HAP-1 (cell line): ENCODE measurements at places on chromosomes 5 and 9.

GRCh38 chr5:38468202-38468673 is 88.2 kb downstream of the LIFR start:
- no peak for DNase-seq

DNA sequence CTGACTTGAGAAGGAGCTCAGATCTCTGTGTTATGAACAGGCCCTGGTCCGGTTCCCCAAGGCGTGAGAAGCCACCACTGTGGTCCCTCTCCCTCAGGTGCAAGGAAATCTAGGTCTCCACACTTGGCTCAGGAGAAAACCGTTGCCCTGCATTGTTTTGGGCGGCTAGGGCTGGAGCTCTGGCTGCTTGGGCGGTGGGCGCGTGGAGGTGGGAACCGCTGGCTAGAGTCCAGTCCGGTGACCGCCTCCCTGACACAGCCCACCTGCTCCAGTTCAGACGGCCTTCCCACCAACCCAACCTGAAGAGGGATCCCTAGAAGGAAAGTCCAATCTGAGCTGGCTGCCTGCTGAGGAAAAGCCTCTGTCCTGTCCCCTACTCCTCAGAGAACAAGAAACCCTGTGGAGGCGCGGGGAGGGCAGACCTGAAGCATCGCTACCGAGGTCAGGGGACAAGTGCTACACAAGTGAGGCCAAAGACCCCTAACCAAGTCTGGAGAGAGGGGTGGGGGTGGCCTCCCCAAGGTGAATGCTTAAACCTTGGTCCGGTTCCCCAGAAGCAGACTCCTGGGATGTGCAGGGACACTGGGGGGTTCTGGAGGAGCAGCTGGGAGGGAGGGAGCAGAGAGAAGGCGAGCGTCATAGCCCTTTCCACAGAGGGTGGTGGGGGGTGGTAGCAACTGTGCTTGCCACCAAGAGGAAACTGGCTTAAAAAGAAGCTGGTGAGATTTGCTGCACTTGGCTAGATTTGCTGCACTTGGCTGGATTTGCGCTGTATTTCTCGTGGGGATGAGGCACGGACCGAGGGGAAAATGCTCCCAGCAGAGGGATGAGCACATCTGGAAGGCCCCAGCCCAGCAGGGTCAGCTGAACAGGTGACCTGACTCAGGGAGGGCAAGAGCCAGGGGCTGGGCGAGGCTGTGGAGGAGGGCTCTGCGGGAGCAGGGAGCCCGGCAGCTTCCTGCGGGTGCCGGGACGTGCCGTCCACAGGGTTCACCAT is 65.2 kb downstream of the RAPGEF1 start:
- no peak for DNase-seq

- DNase-seq, result no peak
Observed at GRCh38 chr9:124429530-124429867, 14.3 kb upstream of the PSMB7 start.

DNA sequence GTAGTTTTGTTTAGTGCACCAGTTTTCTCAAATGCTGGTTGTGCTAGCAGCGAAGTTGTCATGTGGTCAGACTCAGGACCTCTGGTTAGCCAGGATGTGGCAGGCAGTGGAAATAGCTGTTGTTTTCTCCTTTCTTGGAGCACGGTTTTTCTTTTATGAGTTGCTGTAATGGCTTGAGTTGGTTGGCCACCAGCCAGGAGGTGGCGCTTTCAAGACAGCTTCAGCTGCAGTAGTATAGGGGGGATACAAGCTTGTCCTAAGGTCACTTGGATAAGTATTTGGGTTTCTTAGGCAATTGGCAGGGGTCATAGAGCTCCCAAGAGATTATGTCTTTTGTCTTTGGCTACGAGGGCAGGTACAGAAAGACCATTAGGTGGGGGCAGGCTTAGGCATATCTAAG is 274.2 kb upstream of the TARS1 start:
- no peak for DNase-seq

DNA sequence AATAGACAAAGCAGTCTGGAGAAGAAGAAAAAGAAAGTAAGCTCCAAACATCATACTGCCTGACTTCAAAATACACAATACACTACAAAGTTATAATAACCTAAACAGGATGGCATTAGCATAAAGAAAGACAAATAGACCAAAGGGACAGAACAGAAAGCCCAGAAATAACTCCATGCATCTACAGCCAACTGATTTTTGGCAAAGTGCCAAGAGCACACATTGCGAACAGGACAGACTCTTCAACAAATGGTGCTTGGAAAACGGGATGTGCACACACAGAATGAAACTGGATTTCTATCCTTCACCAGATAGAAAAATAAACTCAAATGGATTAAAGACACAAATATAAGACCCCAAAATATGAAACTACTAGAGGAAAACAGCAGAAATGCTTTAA is 66.6 kb upstream of the SPATA31E1 start:
- DNase-seq, result no peak

DNA sequence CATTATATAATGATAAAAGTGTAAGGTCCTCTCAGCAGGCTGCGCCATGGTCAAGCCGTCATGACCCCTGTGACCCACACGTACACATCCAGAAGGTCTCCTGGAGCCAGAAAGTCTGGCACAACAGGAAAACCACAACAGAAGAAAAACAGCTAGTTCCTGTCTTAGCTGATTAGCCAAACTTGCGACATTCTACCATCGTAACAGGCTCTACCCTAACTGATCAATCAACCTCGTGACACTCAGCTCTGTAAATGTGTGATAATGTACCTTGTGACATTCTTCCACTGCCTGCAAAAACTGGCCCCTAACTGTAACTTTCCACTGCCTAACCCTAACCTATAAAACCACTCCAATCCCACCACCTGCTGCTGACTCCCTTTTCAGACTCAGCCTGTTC is 316.4 kb upstream of the TUSC1 start:
- no peak for DNase-seq

DNA sequence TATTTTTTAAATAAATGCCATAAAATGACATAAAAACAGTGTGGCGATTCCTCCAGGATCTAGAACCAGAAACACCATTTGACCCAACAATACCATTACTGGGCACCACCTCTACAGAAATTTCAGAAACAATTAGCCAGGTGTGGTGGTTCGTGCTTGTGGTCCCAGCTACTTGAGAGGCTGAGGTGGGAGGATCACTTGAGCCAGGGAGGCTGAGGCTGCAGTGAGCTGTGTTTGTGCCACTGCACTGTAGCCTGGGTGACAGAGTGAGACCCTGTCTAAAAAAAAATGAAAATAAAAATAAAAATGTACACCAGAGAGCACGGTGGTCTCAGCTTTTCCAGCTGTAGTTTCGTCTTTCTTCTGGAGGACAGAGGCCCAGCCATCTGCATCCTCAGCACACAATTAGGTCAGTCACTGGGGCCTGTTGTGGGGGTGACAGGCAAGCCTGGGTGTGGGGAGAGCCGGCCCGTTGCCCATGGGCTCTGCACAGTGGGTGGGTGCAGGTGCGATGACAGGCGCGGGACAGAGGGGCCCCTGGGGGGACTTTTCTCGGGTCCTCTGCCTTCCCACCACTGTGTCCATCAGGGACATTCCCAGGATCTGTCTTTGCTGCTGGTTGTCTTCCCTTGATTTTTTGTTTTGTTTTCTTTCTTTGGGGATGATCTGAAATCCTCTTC is 9.8 kb downstream of the COL5A1 start:
- DNase-seq, result no peak

DNA sequence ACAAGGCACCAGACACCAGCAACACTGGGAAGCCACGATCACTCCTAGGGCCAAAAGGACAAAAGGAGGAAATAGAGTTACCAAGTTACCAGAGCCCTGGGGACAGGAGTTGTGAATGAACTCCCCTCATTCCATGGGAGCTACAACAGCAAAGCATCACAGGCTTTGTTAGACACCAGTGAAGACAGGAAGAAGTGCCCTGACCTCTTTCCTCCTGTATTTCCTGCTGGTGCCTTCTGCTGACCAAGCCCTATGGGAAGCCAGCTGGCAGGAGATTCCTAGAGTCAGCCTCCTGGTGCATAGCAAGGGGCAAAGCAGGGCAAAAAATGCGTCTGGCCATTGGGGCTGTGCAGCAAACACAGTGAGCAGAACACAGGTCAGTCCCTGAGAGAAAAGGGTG is 374.7 kb downstream of the ZSWIM6 start:
- no peak for DNase-seq

- no peak for DNase-seq
Observed at GRCh38 chr9:106025453-106025852, 331.1 kb downstream of the TMEM38B start.

DNA sequence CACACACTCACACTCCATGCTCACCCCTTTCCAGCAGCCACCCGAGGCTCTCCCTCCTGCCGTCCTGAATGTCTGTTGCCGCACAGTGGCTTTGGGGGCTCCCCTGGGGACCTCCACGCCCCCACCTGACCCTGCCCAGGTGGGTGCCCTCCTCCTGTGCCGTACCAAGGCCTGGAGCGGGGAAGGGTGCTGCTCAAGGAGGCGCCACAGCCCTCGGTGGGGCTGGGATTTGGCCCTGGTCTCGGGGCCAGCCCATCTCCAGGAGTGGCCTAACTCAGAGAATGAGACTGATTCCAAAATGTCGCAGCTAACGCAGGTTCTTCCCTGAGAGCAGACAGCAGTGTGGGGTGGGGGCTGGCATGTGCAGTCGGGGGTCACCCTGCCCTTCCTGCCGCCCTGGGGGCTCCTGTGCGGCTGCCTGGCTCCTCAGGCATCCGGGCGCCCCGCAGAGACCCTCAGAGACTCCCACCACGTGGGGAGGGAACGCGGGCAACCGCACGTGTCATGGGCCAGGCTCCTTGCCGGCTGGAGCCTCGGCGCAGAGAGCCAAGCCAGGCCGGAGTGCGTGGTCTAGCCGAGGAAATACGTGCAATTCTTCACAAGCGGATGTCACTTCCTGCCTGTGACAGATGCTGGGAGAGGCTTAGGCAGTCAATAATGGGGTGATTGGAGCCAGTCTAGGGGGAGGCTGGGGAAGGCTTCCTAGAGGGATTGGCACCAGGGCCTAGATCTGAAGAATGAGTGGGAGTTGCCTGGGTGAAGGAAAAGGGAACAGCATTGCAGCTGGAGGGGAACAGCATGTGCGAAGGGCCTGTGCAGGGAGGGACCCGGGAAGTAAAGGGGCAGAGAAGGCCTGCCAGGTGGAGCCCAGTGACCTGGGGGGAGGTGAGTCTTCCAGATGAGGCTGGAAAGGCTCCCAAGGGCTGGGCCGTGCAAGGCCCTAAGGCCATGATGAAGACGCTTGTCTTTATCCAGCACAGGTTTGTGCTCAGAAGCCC is 44.1 kb downstream of the C9orf50 start:
- no peak for DNase-seq

GRCh38 chr5:159825551-159826051 is 90.7 kb upstream of the ADRA1B start:
- DNase-seq, result no peak

DNA sequence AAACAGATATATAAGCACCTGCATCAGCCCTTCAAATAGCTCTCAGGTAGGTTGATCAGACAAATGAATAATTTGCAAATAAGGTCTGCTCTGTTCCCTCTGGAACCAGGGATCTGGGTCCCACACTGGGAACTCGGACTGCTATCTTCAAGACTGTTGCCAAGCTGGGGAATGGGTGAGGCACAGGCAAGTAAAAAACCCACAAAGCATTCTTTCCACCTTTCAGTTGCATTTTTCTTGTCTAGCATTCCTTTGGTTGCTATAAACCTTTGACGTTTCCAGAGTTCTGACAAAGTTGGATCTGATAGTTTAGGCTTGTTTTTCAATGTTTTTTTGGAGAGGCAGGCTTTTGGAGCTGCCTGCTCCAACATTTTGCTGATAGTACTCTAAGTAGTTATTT is 20.1 kb downstream of the FBXL17 start:
- DNase-seq, result no peak
